ENCODE measurements at places on chromosomes 7 and 10. TPM values are rescaled to one million over a fixed set of nuclear protein-coding genes. Genes with fewer than 3 reads are reported as not detected.

- no peak for DNase-seq
- peaks cover 87% of the 10 kb centered on the region for H3K4me1 ChIP-seq
- no peaks in the 10 kb centered on the region for H3K36me3 ChIP-seq
- H3K27ac ChIP-seq = no peak overlapping the region
These were observed 112.8 kb downstream of the PARD3 start for GRCh38 chr10:34702093-34702937.

DNA sequence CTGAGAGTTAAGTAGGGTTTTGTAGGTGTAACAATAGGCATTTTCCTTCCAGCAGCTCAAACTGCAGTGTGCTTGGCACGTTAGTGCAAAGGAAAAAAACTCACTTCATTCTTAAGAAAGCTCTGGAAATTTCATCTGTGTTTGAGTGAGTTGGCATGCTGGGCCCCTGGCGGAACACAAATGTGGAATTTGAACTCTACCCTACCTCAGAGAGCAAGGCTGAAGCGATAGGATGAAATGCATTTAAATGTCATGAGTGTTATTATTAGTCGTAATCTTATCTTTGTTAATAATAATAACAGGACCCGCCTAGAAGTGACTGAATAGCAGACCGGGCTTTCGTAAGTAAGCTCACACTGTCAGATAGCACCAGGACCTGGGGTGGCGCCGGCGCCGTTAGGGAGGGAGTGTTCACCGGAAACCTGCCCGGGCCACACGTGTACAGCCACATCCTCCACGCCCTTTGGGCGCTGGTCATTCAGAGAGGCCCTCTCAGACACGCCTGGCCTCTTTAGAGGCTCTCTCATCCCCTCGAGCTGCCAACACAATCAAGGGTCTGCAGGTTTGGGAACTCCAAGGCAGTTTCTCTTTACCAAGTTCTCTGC lies 63.5 kb downstream of the GRK5 start:
- H3K36me3 ChIP-seq = no peaks in the 10 kb centered on the region
- H3K27ac ChIP-seq = peak overlapping the region; percentile 91
- no peaks in the 10 kb centered on the region for H3K27me3 ChIP-seq
- DNase-seq = peak; percentile 95
- H3K4me3 ChIP-seq = no peak overlapping the region

DNA sequence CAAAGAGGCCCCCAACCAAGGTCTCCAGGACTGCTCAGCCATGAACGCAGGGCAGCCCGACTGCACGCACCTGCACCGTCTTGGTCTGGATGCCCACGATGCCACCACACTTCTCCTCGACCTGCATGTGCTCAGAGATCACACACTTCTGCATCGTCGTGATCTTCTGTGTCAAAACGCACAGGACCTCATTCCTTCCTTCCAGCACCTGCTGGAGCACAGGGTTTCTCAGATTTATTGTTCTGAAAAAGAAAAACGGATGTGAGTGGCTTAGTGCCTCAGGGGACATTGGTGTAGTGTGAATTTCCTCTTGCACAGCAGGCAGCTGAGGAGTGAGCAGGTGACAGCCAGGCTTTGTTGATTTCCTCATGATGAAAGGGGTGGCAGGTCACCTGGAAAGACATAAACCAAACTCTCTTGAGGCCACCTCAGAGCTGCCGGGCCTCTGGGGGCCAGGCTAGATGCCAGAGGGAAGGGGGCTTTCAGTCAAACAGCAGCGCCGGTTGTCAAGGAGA lies 38.2 kb downstream of the GSDME start:
- no peaks in the 10 kb centered on the region for H3K4me1 ChIP-seq
- H3K27me3 ChIP-seq = no peaks in the 10 kb centered on the region
- no peaks in the 10 kb centered on the region for H3K36me3 ChIP-seq

- H3K36me3 ChIP-seq = peaks cover 52% of the 10 kb centered on the region
- H3K4me1 ChIP-seq = peaks cover 26% of the 10 kb centered on the region
- no peaks in the 10 kb centered on the region for H3K27me3 ChIP-seq
- no peak overlapping the region for H3K4me3 ChIP-seq
- no peak for DNase-seq
These were observed 6.7 kb upstream of the PILRA start for GRCh38 chr7:100366411-100367250.

Gene SHTN1
- total RNA-seq = 49.1 TPM

GRCh38 chr10:125127986-125128385 lies 32.4 kb downstream of the CTBP2 start:
- DNase-seq = no peak
- H3K27me3 ChIP-seq = no peaks in the 10 kb centered on the region
- peaks cover 33% of the 10 kb centered on the region for H3K4me1 ChIP-seq

DNA sequence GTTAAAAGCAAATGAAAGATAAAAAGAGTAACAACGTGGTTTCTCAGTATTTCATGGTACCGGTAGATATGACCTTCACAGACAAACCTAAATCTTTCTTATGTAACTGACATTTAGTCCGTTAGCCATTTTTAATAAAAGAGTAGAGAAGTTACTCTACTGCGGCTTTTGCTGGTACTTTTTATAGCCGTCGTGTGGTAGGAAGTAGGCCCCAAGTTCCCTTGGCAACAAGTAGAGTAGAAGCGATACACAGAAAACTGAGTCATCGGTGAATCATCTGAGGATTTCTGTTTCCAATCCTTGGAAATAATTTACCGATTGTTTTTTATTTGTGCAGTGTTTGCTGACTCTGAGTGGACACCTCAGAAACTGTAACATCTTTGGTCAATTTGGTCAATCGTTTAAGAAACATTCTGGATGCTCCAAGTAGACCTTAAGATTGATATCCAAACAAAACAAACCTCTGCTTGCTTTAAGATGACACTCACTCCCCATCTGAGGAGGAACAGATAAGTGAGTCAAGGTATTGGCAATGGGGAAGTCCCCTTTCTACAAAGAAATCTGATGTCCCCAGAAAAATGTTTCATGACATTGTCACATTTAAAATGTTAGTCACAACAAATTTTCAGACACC lies 63.9 kb upstream of the AHR start:
- H3K4me1 ChIP-seq = no peaks in the 10 kb centered on the region
- no peaks in the 10 kb centered on the region for H3K27me3 ChIP-seq
- H3K4me3 ChIP-seq = no peak overlapping the region
- peak overlapping the region; percentile 57 for H3K27ac ChIP-seq

DNA sequence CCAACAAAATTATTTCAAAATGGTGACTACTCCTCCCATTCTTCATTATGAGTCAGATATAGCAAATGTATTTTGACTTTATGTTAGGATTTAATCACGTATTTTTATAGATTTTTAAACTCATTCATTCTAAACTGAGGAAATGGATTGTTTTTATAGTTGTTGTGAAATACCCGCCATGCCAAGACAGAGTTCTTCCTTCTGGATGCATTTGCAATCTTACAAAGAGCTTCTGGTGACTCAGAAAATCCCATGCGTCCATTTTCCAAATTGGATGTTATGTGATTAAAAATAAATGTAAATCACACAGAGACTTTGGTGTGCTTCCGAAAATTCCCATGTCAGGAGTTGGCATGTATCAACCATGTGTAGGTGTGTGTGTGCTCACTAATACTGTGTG lies 179.3 kb downstream of the TRIL start:
- H3K4me1 ChIP-seq = peaks cover 6% of the 10 kb centered on the region
- H3K4me3 ChIP-seq = no peak overlapping the region
- no peak overlapping the region for H3K27ac ChIP-seq
- no peak for DNase-seq

DNA sequence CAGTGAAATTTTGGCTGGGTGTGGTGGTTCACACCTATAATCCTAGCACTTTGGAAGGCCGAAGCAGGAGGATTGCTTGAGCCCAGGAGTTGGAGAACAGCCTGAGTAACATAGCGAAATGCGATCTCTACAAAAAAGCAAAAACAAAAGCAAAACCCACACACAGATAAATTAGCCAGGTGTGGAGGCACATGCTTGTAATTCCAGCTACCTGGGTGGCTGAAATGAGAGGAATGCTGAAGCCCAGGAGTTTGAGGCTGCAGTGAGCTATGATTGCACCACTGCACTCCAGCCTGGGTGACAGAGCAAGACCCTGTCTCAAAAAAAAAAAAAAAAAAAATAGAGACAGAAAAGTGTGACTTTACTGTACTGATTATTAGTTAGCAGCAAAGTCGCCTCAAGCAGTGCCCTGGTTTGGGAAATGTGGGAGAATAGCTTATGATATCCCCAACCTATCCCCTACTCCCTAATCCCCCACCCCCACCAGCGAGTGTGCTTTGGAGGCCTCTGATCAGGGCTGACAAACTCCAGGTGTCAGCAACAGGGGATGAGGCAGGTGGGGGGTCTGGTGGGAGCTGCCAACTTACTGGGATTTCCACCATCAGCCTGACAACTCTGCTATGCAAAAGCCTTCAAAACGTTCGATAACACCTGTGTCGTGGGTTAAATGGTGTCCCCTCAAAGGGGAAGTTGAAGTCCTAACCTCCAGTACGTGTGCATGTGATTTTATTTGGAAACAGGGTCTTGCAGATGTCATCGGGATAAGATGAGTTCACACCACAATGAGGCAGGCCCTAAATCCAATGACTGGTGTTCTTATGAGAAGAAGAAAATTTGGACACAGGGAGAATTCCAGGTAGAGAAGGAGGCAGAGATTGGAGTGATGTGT lies 124.7 kb upstream of the SDK1 start:
- no peaks in the 10 kb centered on the region for H3K4me1 ChIP-seq
- no peaks in the 10 kb centered on the region for H3K27me3 ChIP-seq
- no peak for DNase-seq
- no peaks in the 10 kb centered on the region for H3K36me3 ChIP-seq

DNA sequence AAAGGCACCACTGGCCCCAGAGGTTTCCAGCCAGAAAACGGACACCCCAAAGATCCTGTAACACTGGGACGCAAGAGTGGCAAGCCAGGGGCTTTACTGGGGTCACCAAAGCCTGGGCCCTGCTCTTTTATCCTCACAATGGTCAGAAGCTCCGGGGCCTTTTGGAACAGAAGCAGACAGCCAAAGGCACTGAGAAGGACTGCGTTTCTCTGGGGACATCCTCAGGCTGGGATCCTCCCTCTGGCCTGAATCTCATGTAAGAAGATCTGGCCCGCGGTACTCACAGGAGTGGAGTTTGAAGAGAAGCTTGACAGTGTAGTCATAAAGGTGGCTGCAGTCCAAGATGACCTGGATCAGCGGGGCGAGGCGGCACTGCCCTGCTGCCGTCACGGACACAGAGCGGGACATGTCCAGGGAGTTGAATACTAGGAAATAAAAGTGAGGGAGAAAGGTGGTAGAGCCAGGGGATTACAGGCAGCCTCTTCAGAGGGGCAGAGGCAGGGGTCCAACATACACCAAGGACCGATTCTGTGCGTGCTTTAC lies 81.4 kb downstream of the SPDYE5 start:
- no peak overlapping the region for H3K4me3 ChIP-seq
- no peaks in the 10 kb centered on the region for H3K4me1 ChIP-seq
- no peak for DNase-seq

DNA sequence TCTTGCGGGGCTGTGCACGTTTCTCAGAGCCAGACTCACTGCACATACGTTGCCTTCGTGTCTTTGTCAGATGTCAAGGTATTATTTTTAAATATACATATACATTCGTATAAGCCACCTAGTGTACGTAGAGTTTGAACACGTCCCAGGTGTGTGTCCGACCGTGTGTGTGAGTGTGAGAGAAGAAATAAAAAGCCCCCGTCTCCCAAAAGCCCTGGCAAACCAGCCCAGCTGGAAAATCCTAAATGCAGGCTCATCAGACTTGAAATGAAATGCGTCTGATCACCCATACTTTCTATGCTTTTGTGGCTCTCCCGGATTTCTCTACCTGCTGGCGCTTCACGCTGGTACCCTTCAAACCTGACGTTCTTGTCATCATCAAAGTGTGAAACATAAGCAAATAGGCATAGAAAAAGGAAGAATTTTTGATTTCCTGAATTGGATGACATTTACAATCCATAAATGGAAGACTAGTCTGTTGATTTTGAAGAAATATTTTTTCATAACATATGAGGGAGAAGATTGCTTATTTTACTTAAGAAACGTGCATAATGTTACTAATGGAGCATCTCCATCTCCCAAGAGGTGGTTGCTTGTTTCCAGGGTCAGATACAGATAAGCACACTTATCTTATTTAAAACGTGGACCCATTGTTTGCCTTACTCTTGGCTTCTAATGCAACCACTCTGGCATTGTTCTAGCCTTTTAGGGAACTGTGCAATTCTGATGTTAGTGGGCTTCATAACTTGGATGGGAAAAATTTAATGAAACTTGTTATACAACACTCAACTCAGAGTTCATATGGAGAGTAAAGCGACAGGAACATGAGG lies 971 bp downstream of the PRKG1 start:
- peak overlapping the region; percentile 69 for H3K4me3 ChIP-seq
- peaks cover 38% of the 10 kb centered on the region for H3K4me1 ChIP-seq
- H3K36me3 ChIP-seq = no peaks in the 10 kb centered on the region

Gene PTF1A
- total RNA-seq = not detected

DNA sequence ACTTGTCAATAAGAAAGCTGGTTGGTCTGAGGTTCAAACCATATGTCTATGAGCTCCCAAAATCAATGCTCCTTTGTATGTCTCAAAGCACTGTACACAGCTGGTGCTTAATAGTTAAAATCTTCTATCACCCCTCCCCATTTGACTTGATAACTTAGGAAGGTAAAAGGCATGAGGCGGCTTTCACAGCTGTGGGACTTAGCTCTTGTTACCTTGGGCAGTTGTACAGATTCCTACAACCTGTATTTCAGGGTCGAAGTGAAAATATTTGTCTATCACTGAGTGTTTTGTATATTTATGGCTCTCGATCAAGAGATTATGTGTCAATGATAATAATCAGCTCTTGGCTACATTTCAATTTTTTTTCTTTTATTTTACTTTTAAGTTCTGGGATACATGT lies 992 bp upstream of the KIFBP start:
- H3K4me1 ChIP-seq = peaks cover 45% of the 10 kb centered on the region
- H3K4me3 ChIP-seq = no peak overlapping the region
- DNase-seq = no peak
- H3K27ac ChIP-seq = no peak overlapping the region

DNA sequence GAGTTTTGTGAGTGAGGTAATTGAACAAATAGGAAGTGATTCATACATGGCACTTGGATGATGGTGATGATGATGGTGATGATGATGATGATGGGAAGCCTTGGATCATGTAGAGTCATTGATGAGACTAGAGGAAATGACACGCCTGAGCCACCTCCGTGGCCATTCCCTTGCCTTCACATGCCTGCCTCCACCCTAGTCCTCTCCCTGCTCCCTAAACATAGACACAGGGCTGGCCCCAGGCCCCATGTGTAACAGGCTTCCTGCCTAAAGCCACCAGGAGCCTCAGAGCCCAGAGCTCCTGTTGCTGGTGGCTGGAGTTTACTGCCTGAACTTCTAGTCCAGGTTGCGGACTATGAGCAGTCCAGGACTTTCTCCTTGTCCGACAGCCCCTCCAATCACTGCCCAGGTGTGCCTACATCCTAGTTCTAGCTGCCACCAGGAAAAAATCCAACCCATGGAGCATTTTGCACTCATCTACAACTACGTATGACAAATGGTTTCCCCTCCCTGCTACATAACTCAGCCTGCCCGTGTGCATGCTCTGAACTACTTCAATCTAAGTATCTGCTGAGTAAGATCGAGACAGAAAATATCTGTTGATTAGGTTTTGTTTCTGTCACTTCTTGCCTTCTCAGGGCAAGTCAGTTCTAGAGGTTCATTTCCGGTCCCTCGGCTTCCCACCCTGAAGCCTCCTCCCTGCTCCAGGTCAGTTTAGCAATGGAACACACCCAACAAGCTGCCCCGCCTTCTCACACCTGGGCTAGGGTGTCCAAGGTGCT lies 35.5 kb upstream of the KDM7A start:
- H3K27me3 ChIP-seq = no peaks in the 10 kb centered on the region
- H3K4me3 ChIP-seq = no peak overlapping the region

Gene SFRP4
- total RNA-seq = 7.9 TPM

Gene TFEC
- total RNA-seq = 0.45 TPM

Measured in stomach (tissue), 19 donors.